ENCODE measurements at places on chromosomes 6 and 20.

- no peak for DNase-seq
These were observed 40.1 kb downstream of the VTA1 start for GRCh38 chr6:142187209-142187608.

GRCh38 chr6:14639983-14640599, 522.5 kb downstream of the CD83 start:
- no peak for DNase-seq

DNA sequence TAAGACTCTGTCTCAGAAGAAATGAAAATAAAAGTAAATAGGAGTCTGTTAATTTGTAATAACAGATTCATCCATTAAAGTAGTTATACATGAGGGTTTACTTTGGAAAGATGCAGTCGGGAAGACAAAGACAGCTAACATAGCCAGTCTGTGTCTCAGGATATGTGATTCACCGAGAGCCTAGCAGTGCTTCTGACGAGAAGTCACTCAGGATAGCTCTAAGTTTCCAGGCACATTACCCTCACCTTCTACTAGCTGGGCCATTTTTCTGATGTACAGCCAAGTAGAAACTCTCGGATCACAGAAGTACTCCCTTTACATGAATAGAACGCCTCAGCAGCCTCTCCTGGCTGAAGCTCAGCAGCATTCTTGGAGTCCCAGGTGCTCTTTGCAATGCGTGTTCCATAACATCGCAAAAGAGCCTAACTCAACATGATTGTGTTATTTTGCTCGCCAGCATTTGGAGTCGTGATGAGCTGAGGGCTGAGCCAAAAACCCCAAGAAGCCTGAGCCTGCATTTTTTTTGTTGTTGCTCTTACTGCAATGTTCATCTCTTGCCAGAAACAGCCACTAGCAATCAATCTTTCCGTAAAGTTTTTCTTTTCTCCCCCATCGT, 22.4 kb upstream of the TASP1 start:
- DNase-seq: no peak

DNA sequence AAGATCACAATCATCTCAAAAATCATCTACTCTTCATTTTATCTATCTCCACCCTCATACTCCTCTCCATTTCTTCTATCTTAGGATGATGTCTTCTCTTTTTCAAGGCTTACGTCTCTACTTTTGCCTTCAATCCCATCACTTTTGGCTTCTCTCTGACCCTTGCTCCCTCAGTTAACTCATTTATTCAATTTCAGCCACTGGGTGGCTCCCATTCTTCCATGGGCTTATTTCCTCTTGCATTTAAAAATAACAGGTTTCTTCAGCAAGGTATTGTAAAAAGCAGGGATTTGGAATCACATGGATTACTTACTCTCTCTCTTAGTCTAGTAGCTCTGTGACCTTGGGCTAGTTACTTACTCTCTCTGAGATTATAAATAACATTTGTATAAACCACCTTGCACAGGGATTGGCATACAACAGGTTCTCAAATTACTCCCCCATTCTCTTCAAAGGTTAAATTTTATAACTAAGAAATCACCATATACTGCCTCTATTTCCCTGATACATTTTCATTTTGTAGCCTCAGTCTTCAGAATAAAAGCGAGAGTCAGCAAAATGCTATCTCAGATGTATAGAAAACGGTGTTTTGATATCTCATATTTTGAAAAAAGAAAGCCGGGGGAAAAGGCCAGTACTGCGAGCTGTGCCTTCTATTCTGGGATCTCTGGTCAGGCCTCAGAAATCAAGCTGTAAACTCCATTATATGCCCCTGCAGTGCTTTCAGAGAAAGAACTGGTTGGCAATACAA, 5.5 kb downstream of the ZSCAN12 start:
- DNase-seq: no peak
